ENCODE measurements at places on chromosomes 7 and 10. TPM values are rescaled to one million over a fixed set of nuclear protein-coding genes. Genes with fewer than 3 reads are reported as not detected.

- peak; percentile 41 for DNase-seq
Measured at GRCh38 chr7:128427289-128427891, 17.6 kb upstream of the IMPDH1 start.

Gene FXYD4
- not detected for total RNA-seq

DNA sequence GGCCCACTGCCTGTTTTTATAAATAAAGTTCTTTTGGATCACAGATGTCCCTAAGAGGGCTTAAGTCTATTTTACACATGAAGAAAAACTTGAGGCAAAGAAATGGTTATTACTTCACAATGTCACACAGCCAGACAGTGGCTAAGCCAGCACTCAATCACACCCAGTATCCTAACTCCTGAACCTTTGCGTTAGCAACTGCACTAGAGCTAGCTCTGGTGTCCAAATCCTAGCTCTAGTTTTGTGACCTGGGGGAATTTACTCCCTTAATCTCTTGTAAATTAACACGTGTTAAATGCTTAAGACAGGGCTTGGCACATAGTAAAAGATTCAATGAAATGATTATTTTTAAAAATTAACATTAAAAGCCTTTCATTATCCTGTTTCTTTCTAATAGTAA lies 49.0 kb upstream of the TPK1 start:
- no peak for DNase-seq

Gene PRLHR
- total RNA-seq = not detected

DNA sequence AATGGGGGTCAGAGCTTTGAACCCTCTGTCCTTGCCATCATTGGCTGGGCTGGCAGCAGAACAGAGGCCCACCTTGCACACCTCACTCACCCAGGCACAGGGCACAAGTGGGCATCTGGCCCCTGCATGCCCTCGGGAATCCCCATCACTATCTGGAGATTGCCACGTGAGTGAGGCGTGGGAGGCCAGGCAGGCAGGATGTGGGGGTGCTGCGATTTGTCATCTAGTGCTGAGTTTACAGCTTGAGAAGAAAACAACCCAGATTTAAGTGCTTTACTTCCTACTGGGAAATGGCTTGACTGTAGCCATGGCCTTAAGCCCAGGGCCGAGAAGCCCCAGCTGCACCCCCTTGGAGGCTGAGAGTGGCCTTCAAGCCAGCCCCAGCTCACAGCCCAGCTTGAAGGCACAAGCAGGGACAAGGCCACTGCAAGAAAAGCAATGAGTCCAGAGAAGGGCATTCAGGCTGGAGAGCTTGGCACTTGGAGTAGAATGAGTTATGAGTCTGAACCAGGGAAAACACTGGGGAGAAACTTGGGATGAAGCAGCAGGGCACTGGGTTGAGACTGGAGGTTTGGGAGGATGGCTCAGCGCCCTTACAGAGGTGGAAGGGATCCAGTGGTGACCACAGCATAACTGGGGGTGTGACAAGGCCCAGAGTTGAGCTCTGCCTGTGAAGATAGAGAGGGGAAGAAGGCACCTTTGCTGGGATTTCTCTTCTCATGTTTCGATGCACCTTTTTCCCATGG lies 123.0 kb downstream of the CXCL12 start:
- DNase-seq = no peak

GRCh38 chr7:148114804-148115203 lies 475.8 kb upstream of the C7orf33 start:
- no peak for DNase-seq

- DNase-seq = no peak
Measured at GRCh38 chr7:79736418-79736817, 283.0 kb upstream of the MAGI2 start.

GRCh38 chr7:116736927-116737715 lies 65.1 kb downstream of the MET start:
- no peak for DNase-seq

Gene BTBD16
- total RNA-seq = not detected

DNA sequence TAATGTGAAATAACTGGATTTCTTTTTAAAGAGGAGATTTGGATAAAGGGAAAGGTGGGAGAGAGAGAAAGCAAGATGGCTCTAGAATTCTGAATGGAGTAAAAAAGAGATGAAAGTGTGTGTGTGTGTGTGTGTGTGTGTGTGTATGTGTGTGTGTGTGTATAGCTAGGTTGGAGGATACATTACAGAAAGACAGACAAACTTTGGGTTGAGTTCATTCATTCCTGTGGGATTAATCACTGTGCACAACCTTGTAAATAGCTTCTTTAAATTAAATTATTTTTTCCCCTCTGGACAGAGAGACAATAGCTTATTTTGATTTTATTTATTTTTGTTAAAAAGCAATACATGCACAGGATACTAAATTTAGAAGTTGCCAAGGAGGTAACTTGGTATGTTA lies 7.5 kb downstream of the ASB4 start:
- DNase-seq = no peak

Gene CLRN3
- 0.52 TPM for total RNA-seq

GRCh38 chr10:78889536-78890063 lies 179.2 kb upstream of the ZMIZ1 start:
- DNase-seq = no peak

- no peak for DNase-seq
Measured at GRCh38 chr7:138607216-138608126, 93.7 kb downstream of the SVOPL start.

DNA sequence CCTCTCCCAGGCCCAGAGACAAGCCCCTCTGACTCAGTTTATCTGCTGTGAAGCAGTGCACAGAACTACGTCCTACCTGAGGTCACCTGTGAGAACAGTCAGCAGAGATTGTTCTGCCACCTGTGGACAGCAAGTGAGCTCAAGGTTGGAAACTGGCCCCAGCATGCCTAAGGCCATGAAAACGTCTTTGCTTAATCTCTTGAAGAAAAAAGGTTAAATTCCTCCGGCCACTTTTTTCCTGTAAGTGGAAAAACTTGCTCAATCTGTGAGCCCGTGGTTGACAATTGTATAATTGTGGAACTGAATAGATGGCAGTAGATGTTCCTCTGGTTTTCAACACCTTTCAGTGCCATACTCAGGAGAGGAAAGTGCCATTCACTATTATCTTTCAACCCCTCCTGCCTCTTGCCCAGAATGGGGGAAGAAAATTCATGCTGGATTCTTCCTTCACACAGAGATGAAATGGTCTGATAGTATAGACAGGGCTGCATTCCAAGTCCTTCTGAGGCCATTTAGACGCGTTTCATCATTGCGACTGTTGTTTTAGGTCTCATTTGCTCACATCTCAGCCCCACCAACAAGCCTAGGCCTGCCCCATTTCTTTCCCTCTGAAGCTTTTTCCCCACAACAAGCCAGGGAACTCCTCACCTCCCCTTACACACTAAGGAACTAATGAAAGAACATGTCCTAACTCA lies 292.9 kb downstream of the FZD1 start:
- no peak for DNase-seq

GRCh38 chr7:16007911-16008310 lies 321.4 kb upstream of the MEOX2 start:
- DNase-seq = no peak

- DNase-seq = peak; percentile 18
Measured at GRCh38 chr7:75905785-75906604, 9.0 kb upstream of the POR start.

- no peak for DNase-seq
Measured at GRCh38 chr10:623477-624311, 65.8 kb downstream of the DIP2C start.

DNA sequence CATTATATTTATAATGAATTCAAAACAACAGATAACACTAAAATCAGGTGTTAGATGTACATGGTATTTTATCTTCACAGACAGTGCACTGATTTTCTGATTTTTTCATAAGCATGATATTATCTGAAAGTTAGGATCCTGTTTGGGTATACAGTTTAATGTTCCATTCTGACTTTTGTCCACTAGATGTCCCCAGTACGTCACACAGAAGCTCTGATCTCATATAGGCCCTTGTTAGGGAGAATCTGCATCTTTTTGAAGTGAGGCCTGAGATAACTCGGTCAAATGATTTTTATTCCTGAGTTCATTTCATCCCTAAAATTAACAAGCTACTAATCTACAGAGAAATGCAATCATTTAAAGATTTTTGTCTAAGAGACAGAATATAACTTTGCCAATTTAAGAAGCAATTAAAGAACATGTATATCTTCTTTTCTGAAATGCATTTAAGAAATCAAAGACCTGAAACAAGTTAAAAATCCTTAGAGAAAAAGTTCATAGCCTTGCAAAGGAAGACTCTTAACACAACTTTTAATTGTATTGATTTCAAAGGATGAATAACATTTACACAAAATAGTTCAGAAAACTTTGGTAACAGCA lies 72.0 kb upstream of the TES start:
- DNase-seq = peak; percentile 32

- no peak for DNase-seq
Measured at GRCh38 chr10:15486404-15486803, 115.3 kb upstream of the FAM171A1 start.

GRCh38 chr10:120051671-120052070 lies 159.1 kb downstream of the SEC23IP start:
- no peak for DNase-seq

DNA sequence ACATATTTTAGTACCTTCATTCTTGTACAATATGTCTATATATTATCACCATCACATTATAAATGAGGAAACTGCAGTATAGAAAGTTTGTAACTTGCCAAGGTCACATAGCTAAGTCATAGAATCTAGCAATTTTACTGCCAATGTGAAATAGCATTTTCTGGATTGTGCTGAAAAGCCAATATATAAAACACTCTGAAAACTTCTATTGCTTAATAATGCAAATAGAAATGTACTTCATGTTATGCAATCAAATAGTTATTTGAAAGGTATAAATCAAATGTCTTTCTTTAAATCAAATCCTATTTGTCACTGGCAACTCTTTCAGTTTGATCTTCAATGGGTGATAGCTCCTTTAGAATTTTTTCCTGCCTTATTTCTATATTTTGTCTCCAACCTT lies 129.5 kb downstream of the TMEM26 start:
- no peak for DNase-seq

DNA sequence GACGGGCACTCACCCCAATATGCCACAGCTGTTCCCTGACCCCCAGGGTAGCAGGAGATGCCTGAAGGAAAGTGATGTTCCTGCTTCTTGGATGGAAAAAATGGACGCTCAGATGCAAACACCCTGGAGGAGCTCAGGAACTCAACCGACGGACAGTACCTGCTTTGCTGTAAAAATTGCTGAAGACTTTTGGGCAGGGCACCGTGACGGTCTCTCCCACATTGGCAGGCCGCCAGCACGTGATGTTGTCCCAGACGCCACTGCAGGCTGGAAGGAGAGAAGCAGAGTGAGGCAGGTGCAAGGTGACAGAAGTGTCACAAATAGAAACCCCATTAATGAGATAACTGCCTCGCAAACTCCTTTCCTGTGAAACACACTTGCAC lies 35.0 kb downstream of the VIPR2 start:
- DNase-seq = no peak

GRCh38 chr10:76114581-76115001 lies 683.2 kb downstream of the LRMDA start:
- DNase-seq = no peak

DNA sequence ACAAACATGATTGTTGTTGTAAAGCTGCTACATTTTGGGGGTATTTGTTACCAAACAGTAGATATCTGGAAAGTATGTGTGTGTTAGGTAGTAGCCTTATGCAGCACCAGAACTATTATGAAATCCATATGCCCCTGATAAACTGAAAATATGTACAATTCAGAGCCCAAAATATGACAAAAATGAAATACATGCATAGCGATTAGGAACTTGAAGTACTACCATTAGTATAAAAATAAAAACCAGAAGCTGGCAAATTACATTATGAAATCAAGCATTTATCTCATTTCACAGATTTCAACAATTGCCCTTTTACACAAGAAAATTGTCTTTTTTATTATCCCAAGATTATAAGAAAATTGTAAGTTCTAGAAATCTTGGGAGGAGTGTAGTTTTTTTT lies 33.9 kb downstream of the SLC26A5 start:
- no peak for DNase-seq

DNA sequence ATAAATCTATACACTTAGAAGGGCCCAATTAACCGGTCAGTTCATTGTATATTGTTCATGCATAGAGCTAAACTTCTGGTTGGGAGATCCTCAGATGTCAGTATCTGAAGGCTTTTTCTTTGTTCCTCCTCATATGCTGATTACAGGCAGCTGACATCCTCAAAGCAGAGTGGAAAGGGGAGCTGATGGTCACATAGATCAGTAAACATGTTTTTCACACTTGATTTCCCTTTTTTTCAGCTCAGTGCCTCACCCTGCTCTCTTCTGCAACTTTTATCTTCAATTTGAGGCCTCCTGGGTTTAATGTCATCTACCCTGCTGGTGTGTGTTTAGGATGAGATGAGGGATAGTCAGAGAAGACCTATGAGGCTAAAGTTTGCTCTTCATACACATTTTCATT lies 297.9 kb upstream of the FZD1 start:
- DNase-seq = no peak

Gene HMX3
- total RNA-seq = not detected

Gene EMX2
- not detected for total RNA-seq

Gene FAM13C
- total RNA-seq = not detected

DNA sequence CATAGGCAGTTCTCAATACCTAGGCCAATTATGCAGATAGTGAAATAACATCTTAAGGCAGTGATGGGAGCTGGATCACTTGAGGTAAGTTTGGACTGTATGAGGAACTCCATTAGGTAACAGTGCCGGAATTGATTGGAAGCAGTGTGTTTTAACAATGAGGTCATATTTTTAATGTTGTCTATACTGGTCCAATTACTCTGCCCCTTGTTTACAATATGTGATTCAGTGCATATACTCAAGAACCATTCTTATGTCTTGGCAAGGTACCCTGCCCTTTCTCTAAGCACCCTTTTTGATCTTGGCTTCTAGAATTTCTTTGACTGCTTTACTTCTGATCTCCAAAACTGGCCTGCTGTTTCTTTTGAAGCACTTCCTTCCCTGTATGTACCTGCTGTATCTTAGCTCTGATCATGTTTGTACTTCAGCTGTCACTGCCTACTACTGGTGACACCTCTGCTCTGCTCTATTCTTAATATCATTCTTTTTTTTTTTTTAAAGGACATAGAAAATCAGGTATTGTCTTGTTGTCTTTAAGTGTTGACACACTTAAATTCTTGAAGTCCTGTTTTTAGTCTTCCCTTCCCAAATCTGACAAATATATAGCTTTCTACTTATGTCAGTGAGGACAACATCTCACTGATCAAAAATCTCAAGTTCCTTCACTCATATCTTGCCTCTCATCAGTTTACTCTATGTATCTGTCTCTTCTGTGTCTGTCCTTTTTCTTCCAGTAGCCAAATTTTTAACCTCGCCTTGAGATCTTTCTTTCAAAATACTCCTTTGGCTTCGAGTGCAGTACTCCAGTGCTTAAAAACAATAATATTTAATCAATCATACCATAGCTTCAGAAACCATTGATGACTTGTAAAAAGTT lies 46.4 kb upstream of the RPA3 start:
- no peak for DNase-seq

GRCh38 chr7:370259-370625 lies 80.3 kb downstream of the FOXL3 start:
- DNase-seq = no peak

All from Calu3 (cell line).